ENCODE measurements at places on chromosomes 12 and 14.

- DNase-seq: no peak
- no peak overlapping the region for H3K27ac ChIP-seq
- no peak overlapping the region for H3K4me3 ChIP-seq
- no peaks in the 10 kb centered on the region for H3K27me3 ChIP-seq
Observed at GRCh38 chr12:93763746-93764147, 86.6 kb downstream of the CRADD start.

- H3K4me1 ChIP-seq: no peaks in the 10 kb centered on the region
- no peaks in the 10 kb centered on the region for H3K27me3 ChIP-seq
- no peak overlapping the region for H3K4me3 ChIP-seq
- H3K36me3 ChIP-seq: peaks cover 21% of the 10 kb centered on the region
- H3K27ac ChIP-seq: no peak overlapping the region
Observed at GRCh38 chr12:6735448-6736191, 11.8 kb downstream of the COPS7A start.

- H3K4me3 ChIP-seq: no peak overlapping the region
- peaks cover 5% of the 10 kb centered on the region for H3K4me1 ChIP-seq
- DNase-seq: no peak
- H3K27me3 ChIP-seq: no peaks in the 10 kb centered on the region
Observed at GRCh38 chr12:53235742-53236442, 3.9 kb upstream of the RARG start.

DNA sequence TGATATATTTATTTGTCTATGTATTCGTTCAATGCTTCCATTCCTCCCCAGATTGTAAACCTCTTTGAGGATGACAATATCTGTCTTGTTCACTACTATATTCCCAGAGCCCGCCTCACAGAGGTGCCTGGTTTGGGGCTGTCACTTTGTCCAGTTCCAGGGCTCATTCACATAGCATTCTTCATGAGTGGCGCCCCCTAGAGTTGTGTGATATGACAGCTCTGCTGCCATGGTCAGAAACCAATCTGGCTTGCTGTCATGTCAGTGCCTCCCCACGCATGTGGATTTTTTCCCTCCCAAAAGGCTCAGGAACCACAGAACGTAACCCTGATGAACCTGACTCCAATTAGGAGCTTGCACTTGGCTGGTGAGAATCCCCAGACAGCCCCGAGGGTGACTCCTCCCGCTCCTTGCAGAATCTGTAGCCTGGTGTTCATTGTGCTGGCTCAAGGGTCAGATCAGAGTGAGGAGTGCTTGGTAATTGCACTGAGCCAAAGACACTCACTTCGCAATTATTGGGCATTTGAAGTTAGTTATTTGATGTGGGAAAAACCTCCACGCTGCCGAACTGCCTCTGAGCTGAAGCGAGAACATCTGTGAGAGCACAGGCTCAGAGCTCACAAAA, 145.5 kb downstream of the PTPN11 start:
- H3K27me3 ChIP-seq: no peaks in the 10 kb centered on the region
- no peak for DNase-seq
- no peaks in the 10 kb centered on the region for H3K4me1 ChIP-seq
- H3K27ac ChIP-seq: no peak overlapping the region

GRCh38 chr14:96735526-96735925, 61.7 kb upstream of the VRK1 start:
- no peak overlapping the region for H3K4me3 ChIP-seq
- DNase-seq: no peak
- H3K27ac ChIP-seq: no peak overlapping the region

GRCh38 chr12:42360747-42361403, 34.9 kb downstream of the PPHLN1 start:
- no peak for DNase-seq
- H3K4me3 ChIP-seq: no peak overlapping the region
- no peak overlapping the region for H3K27ac ChIP-seq

Data from ascending aorta (tissue), 2 donors.